Effector memory CD8-positive, alpha-beta T cell (primary cell): ENCODE measurements at places on chromosomes 2 and 18.
A peak's percentile ranks its signal among the peaks of the same experiment; 100 is the strongest.

- no peak for DNase-seq
Observed at GRCh38 chr2:12759248-12759647, 42.5 kb downstream of the TRIB2 start.

GRCh38 chr18:46265196-46266156 lies 161.3 kb downstream of the HAUS1 start:
- DNase-seq: no peak

GRCh38 chr2:66679442-66679841 lies 244.5 kb downstream of the MEIS1 start:
- no peak for DNase-seq

GRCh38 chr2:241863536-241863954 lies 4.9 kb upstream of the PDCD1 start:
- DNase-seq: no peak

- DNase-seq: no peak
Observed at GRCh38 chr2:121273116-121273515, 11.9 kb downstream of the TFCP2L1 start.

DNA sequence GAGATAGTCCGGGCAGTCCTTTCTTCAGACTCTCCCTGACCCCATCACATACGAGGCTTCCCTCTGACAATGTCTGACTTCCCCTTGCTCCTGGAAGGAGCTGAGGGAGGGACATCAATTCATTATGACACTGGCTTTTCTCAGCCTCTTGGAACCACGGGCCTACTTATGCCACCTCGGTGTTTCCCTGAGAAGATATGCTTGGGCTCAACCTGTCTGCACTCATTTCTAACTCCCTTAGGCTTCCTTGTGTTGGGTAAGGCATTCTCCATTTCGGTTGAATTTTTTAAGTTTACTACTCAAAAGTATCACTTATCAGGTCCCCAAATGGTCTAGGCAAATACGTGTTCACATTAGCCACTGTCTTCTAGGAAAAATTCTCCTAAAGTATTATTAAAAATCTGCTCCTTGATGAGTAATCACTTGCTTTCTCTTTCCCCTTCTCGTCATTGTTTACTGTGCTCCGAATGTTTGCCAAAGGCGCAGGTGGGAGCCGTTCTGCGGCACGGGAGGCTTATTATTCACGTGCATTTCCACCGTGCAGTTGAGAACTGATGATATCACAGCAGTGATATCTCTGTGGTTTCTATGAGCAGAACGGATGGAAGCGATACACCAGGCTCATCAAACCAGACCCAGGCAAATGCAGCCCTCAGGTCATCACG lies 33.1 kb downstream of the ARL4C start:
- DNase-seq: peak; percentile 68

DNA sequence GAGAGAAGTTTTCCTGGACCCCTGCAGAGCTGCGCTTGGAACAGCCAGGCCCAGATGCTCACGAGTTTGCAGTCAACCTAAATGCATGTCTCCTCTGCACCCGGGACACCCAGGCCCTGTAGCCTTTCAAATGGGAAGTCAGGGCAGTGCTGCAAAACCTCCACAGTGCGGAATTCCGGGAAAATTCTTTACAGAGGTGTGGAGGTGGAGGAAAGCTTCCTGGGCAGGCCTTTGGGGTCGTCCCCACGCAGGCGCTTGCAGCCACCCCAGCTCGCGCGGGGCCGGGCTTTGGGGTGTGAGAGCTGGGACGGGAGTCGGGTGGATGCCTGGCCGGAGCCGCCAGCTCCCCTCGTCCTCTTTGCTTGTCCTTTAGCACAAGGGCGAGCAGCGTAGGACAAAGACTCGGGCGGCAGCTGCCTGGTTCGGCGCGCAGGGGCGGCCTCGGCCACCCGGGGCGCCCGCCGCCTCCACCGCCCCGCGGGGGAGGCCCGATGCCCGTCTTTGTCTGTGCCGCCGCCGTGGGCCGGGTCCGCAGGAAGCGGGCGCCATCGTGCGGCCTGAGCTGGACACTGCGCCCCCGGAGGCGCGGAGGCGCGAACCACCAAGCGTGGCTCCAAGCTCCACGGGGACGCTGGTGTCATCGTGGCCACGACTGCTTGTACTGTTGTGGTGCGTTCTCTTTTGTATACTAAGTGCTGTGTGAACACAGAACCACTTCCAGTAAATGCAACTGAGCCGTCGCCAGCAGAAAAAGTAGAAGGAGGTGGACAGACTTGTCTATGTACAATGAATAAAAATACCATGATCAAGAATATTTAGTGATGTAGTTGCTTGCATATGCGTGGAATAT lies 28.2 kb upstream of the BCL11A start:
- peak; percentile 40 for DNase-seq

- DNase-seq: no peak
Observed at GRCh38 chr2:168254158-168254935, 7.0 kb upstream of the STK39 start.

DNA sequence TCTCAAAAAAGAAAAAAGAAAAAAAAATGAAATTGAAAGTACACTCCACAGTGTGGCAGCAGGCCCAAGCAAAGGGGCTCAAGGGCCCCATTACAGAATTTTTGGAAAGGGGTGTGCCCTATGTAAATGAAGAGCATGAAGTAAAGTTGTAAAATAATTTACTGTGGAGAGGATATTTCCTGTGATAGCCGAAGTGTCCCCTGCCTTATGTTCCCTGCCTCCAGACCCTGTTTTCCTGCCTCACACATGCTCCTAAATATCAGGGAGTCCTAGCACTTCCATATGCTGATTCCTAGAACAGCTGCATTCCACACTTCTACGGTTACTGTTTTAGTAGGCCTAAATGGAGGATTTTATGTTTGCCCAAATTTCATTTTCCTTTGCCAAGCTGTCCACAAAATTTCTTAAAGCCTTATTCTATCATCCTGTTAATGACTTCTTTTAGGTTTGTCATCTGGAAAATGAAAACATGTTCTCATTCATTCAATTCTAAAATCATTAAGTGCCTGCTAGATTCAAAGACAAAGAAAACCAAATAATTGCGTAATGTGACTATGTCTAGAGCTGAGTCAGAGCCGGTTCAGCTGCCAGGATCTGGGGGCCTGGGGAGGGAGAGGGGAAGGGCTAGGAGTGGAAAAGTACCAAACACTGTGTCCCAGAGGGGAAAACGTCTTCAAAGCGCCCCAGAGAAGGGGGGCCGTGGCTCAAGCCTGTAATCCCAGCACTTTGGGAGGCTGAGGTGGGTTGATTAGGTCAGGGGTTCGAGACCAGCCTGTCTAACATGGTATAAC lies 25.9 kb upstream of the IMPA2 start:
- no peak for DNase-seq

- DNase-seq: no peak
Observed at GRCh38 chr2:148666555-148666954, 22.0 kb downstream of the EPC2 start.

- no peak for DNase-seq
Observed at GRCh38 chr2:175373729-175374128, 192.2 kb upstream of the ATP5MC3 start.

DNA sequence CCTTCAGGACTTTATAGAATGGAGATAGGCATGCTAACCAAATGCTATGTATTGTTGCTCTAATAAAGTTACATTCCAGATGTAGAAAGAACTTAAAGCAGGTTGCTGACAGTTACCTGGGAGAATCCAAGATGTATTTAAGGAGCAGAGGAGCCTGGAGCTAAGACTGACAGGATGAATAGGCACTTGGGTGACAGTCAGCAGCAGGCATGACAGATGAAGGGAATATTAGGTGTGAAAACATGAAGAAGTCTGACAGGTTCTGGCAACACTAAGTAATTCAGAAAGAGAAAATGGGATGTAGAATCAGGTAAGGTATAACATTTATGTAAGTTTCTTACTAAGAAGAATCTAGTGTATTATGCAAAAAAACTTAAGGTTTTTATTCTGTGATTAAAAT lies 232.0 kb downstream of the DSC3 start:
- DNase-seq: no peak

GRCh38 chr2:189338115-189338514 lies 103.2 kb upstream of the WDR75 start:
- DNase-seq: no peak

GRCh38 chr2:32947484-32948143 lies 861 bp downstream of the LTBP1 start:
- DNase-seq: peak; percentile 1

DNA sequence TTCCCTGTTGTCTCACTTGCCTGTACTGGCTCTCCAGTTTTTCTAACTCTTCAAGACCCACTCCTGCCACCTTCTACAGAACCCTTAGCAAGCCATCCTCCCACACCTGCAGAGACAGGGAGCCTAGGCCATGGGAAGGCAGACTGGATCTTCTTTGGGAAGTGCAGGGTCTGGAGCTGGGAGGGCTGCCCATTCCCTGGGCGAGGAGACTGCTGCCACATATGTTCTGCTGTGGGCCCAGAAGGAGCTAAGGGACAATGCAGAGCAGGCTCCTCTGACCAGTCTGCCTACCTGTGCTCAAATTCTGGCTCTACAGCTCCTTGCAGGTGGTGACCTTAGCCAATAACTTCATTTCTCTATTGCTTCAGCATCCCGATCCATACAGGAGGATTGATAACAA lies 152.1 kb upstream of the CELF4 start:
- DNase-seq: no peak
